NCI-H1048 (cell line): ENCODE measurements at places on chromosomes 16 and 17.

- no peak for DNase-seq
These were observed 162.6 kb downstream of the MAP2K6 start for GRCh38 chr17:69577098-69577497.

DNA sequence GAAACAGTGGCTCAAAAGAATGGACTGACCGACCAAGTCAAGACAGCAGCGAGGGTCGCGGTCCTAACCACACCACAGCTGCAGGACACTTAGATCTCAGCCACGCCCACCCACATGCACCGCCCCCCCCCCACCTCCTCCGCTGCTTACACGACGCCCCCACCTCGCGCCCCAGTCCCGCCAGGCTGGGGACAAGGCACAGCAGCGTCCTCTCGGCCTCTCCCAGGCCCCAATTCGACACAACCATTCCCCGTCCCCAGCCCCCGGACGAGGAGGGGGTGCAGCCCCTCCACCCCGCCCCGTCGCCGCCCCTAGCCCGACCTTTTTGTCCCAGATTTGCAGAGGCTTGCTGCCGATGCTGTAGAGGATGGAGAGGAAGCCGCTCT lies 477 bp downstream of the CFAP20 start:
- DNase-seq, result no peak

GRCh38 chr16:17295948-17296347 lies 174.8 kb downstream of the XYLT1 start:
- no peak for DNase-seq

DNA sequence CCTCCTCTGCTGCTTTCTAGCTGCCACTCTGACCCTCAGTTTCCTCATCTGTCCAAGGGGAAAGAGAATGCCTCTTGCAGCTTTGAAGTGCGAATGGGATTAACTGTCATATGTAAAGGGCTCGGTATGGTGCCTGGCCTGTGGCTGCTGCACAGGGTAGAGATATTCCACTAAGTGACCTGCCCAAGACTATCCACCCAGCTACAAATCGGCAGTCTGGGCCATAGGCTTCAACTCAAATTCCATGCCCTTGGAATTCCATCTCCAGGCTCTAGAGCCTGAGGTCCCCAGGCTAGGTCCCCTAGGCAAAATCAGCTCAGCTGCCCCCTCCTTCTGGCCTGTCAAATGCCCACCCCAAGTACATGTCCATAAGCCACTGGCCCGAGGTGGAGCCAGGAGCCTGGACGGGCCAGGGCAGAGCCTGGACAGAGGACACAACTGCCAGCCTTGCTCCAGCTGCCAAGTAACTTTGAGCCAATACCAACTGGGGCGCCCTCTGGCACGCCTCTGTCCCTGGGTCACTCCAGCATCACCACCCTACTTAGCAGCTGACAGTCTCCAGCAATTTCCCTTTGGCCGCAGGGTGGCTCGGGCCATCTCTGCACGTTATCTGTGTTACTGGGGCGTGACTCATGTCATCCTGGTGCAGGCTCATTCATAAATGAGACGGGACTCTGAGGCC lies 57.2 kb downstream of the SDK2 start:
- no peak for DNase-seq

DNA sequence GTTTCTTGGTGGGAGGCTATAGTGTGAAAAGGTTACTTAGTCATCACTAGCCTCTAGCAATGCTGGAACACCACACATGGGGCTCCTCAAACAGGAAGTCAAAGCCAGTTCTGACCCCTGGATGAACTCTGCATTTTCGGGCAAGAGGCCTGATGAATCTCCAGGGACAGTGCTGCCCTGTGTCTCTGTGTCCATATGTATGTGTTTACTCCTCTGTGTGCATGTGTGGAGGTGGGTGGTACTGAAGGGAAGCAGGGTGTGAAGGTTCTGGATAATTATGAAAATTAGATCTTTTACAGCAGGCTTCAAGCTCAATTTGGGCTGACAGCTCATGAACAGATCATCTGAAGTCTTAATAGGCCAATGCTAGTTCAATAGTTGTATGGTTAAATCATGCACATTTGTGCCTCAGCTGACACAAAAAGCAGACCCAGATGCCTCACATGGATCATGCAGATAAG lies 133.6 kb downstream of the SNX11 start:
- DNase-seq, result no peak

DNA sequence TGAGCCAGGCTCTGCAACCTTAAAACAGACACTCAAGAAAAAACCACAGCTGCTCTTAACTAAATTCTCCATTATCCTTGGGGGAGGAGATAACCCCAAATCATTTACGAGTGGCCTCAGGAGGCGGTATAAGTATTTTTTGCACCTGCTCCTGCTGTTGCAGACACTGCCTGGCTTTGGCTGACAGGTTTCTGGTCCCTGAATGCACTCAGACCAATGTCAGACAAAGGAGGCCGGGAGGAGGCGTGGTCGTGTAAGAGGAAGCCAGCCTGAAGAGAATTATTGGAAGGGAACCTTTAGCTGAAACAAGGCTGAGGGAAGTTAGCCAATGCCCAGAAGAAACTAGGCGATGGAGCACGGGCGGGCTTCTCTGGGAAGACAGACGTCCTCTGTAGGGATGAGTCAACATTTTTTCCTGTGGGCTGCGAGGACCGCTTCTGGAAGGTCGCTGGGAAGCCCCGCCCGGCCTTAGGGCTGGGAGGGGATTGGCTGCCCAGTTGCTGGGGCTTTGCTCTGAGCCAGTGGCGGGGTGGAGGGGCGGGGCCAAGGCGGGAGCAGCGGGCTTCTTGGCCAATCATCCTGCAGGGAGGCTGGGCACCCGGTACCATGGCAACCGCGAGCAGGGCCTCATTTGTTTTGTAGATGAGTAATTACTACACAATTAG lies 82.3 kb downstream of the CCDC182 start:
- DNase-seq, result peak; percentile 96

DNA sequence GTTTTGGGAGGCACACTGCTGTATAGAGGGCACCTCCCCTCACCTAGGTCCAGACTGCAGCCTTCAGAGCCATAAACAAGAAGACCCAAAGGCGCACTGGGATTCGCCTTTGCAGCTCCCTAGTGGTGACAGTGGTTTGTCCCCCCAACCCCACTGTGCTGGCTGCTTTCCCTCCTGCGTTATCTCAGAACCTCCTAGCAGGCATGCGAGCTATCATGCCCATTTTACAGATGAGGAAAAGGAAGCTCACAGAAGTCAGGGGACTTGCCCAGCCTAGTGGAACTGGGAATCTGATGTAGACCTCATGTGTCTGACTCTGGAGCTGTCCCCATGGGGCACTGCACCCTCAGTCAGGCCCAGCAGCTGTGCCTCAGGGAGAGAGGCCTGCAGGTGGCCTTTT lies 115.2 kb downstream of the CLEC16A start:
- no peak for DNase-seq
